ENCODE measurements at places on chromosomes 6 and 20. TPM values are rescaled to one million over a fixed set of nuclear protein-coding genes. Genes with fewer than 3 reads are reported as not detected.

DNA sequence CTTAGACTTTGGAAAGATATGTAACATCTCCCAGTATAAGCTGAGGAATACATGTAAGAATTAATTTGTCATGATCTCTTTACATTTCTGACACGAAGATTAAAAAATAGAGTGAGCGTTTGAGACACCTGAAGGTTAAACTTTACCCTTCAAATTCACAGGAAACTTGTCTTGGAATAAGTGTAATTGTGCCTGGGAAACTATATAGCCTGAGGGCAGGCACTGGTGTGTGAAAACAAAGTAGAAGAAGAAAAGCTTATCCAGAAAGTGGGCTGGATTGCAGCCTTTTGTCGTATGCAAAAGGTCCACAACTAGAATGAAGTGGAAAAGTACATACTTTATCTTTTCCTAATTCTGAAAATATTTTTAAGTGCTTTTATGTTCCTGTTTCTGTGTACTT, 275.7 kb upstream of the TCF21 start:
- no peak overlapping the region for H3K4me3 ChIP-seq
- no peak overlapping the region for H3K27ac ChIP-seq
- no peaks in the 10 kb centered on the region for H3K4me1 ChIP-seq
- no peaks in the 10 kb centered on the region for H3K27me3 ChIP-seq

DNA sequence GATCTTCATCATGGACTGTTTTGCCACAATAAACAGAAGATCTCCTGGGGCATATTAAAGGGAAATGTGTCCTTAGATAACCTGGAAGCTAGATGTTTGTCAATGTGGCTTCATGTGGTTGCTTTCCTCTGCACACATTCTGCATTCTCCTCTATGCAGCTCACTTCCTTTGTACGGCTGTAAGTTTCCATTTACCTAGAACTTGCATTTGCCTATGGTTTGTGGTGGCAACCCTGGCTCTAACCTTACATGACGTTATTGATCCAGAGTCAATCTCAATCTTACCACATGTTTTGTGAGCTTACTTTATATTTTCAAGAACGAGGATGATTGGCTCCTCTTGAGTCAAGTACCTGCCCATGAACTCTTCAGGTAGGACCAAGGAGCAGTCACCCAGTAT, 863.1 kb downstream of the MAFB start:
- no peak overlapping the region for H3K4me3 ChIP-seq
- H3K27ac ChIP-seq: no peak overlapping the region
- no peaks in the 10 kb centered on the region for H3K27me3 ChIP-seq
- no peaks in the 10 kb centered on the region for H3K36me3 ChIP-seq

DNA sequence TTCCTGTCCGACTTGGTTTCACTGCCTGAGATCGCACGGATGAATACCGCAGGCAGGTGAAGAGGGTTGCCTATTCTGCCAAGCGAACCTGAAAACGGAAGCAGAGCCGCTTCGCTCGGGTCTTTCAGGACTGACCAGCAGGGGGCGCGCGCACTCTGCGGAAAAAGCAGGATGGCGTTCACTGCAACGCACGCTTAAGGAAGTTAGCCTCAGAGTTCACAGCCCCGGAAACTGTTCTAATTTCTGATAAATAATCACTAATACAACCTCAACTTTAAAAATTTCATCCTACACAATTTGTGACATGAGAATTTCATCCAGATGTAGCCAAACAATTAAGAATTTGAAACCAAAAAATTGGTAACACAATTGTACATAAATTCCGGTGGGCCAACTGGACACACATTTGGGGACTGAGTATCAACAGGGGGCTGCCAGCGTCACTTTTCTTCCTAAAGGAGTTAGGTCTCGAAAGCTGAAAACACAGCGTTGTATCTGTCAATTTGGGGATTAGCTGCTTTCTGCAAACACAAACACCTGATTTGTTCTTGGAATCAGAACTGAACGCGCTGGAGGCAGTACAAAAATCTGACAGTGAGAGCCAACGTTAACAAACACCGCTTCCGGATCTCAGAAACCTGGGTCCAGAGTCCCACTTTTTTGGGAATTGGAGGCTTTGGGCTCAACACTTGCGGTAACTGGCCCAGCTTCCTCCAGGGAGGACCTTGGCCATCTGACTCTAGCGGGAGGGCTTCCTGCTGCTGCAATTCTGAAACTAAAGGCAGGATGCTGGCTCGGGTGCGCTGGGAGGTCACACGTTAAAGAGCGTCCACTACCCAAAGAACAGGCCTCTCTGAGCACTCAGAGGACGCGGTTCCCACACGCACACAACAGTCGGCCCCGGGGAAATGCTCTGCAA, 8.8 kb downstream of the PXDC1 start:
- H3K36me3 ChIP-seq: no peaks in the 10 kb centered on the region
- no peak overlapping the region for H3K27ac ChIP-seq
- H3K4me3 ChIP-seq: no peak overlapping the region
- H3K27me3 ChIP-seq: peaks cover 23% of the 10 kb centered on the region

GRCh38 chr20:48556956-48557355, 270.8 kb downstream of the PREX1 start:
- no peak for DNase-seq
- no peak overlapping the region for H3K4me3 ChIP-seq
- no peaks in the 10 kb centered on the region for H3K4me1 ChIP-seq
- H3K27me3 ChIP-seq: peaks cover 2% of the 10 kb centered on the region
- no peaks in the 10 kb centered on the region for H3K36me3 ChIP-seq

- no peaks in the 10 kb centered on the region for H3K4me1 ChIP-seq
- no peak for DNase-seq
- H3K36me3 ChIP-seq: peaks cover 54% of the 10 kb centered on the region
- no peak overlapping the region for H3K4me3 ChIP-seq
- H3K27me3 ChIP-seq: no peaks in the 10 kb centered on the region
- H3K27ac ChIP-seq: peak overlapping the region; percentile 7
Observed at GRCh38 chr20:13800728-13801134, 15.9 kb downstream of the NDUFAF5 start.

- no peaks in the 10 kb centered on the region for H3K27me3 ChIP-seq
- H3K27ac ChIP-seq: no peak overlapping the region
- DNase-seq: no peak
- no peaks in the 10 kb centered on the region for H3K36me3 ChIP-seq
Observed at GRCh38 chr6:20642441-20642840, 108.2 kb downstream of the CDKAL1 start.

DNA sequence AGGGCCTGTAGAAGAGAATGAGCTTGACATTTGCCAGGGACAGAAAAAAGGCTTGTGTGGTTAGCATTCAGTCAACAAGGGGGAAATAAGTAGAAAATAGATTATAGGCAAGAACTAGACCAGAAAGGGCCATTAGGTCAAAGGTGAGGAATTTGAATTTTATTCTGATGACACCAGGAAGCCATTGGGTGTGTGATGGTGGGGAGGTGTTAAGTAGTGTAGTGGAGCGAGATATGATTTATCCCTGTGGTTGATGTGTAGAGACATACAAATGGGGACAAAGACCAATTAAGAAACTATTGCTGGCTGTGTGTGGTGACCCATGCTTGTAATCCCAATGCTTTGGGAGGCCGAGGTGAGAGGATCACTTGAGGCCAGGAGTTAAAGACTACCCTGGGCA, 11.0 kb downstream of the DSTN start:
- H3K27ac ChIP-seq: no peak overlapping the region
- H3K27me3 ChIP-seq: no peaks in the 10 kb centered on the region
- no peaks in the 10 kb centered on the region for H3K36me3 ChIP-seq

DNA sequence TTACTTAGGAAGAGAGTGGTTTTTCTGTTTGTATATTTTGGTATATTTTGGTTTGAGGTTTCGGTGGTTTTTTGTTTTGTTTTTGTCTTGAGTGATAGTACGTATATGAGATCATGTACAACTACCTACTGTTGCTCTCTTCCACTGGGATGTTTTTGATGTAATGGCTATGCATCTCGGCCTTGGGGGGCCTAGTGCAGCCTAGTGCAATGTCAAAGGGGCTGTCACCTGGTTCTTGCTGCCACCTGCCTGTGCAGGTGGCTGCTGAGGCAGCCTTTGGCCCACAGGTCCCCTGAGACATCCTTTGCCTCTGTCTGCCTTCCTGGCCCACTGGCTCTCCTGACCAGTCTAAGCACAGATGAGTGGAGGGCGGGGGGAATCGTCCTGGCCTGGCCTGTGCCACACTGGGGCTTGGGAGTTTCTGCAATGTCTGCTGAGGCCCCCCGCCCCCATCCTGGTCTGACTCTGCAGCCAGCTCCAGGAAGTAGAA, 546.6 kb downstream of the CD83 start:
- H3K4me3 ChIP-seq: no peak overlapping the region
- H3K27me3 ChIP-seq: no peaks in the 10 kb centered on the region
- H3K27ac ChIP-seq: peak overlapping the region; percentile 74
- H3K36me3 ChIP-seq: no peaks in the 10 kb centered on the region
- peaks cover 68% of the 10 kb centered on the region for H3K4me1 ChIP-seq

DNA sequence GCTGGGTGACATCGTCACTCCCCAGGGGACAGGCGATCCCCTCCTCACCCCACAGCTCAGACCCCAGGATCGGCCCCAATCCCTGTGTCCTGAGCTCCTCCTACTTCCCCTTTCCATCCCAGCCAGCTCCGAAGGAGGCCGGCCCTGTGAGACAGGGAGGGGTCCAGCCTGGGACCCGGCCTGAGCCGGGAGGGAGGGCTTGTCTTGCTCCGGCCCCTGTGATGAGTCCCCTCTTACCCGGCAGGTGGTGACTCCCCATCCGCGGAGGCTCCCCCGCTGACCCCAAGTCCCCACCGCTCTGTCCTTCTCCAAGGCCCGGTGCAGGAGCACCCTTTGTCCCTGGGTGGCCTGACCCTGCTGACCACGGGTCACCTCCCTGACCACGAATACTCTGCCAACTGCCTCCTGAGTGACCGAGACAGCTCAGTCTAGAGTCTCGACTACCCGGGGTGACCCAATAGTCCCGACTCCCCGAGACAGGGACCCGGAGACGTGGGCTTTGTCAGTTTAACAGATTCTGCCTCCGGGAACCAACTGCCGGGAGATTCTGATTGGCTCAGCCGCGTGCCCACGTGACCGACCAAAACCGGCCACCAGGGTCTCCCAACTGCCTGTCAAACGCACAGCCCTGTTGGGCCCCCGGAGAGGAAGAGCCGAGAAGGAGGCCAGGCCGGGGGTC, 187.4 kb upstream of the PROKR2 start:
- peak; percentile 37 for DNase-seq
- H3K36me3 ChIP-seq: no peaks in the 10 kb centered on the region
- no peaks in the 10 kb centered on the region for H3K27me3 ChIP-seq
- no peaks in the 10 kb centered on the region for H3K4me1 ChIP-seq
- H3K27ac ChIP-seq: no peak overlapping the region

DNA sequence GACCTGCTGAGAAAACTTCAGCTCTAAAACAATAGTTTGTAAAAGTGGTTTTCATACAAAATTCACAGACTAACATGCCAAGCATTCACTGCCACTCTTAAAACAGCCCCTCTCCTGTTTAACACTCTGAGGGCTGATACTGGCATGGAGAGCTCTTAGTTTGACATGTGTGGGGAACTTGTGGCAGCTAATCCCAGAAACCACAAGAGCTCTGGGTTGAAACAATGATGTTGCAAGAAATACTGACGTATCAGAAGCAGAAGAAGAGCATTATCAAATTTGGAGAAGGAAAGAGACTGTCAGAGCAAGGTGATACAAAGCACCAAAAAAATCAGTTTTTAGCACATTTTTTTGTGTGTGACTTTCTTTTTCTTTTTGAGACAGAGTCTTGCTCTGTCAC, 5.1 kb downstream of the BEND3 start:
- no peak for DNase-seq
- no peaks in the 10 kb centered on the region for H3K27me3 ChIP-seq
- no peak overlapping the region for H3K27ac ChIP-seq
- H3K36me3 ChIP-seq: peaks cover 2% of the 10 kb centered on the region

Gene MTFR2
- total RNA-seq: 2.5 TPM

Gene MED23
- 31.8 TPM for total RNA-seq
